ENCODE measurements at places on chromosomes 5 and 9. TPM values are rescaled to one million over a fixed set of nuclear protein-coding genes. Genes with fewer than 3 reads are reported as not detected.

Gene SPATA31A7
- total RNA-seq, result not detected

Gene OR1B1
- total RNA-seq, result 0.11 TPM

Gene PALM2AKAP2
- total RNA-seq, result 11.0 TPM

Gene PHAX
- total RNA-seq, result 76.3 TPM

Gene LTC4S
- total RNA-seq, result 0.86 TPM

Gene GRM6
- not detected for total RNA-seq

Gene FAM169A
- total RNA-seq, result 0.76 TPM
